ENCODE measurements at places on chromosomes 1 and 21.

GRCh38 chr1:75135573-75136194, 1.5 kb downstream of the LHX8 start:
- no peak for DNase-seq

- no peak for DNase-seq
These were observed 83.9 kb downstream of the SMYD2 start for GRCh38 chr1:214364786-214365295.

DNA sequence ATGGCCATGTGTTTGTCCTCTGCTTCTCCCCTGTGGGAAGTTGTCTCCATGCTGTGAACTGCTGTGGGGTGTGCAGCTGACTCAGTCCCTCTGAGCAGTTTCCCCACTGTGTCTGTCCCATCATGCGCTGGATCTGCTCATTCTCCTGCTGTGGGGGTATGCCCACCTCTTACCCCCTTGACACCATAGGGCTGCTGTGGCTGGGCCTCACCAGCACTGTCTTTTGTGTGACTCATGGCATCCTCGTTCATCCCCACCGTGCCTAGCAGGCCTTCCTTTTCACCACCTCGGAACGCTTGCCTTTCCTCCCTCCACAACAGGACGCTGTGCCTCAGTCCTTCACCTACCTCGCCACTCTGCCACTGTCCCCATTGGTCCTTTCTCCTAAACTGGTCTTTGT, 27.3 kb downstream of the VANGL2 start:
- DNase-seq: no peak

- no peak for DNase-seq
These were observed 70.6 kb downstream of the RGS2 start for GRCh38 chr1:192879406-192879805.

- DNase-seq: no peak
These were observed 51.4 kb downstream of the PTBP2 start for GRCh38 chr1:96772972-96773371.

DNA sequence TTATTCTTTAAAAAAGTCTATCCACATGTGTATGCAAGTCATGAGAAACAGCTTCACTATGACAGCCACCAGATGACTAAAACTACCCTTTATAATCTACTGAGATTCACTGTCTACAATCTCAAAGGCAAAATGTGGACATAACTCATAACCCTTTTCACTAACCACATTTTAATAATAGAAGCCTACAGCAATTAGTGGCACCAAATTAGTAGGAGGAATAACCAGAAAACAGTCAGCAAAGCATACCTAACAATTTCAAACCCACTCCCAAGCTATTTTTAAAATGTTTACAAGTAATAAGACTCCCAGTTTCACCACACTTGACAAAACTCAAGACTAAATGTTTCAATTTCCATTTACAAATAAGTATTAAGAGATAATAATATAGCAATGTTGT, 442.9 kb downstream of the PTPRC start:
- no peak for DNase-seq

GRCh38 chr1:30658014-30658336, 65.4 kb downstream of the MATN1 start:
- DNase-seq: no peak

All from stimulated activated CD8-positive, alpha-beta memory T cell treated with anti-CD3 and anti-CD28 coated beads, Interleukin-7, amount 100 ng/mL, for 1 hour (primary cell).